CD8-positive, alpha-beta T cell (primary cell): ENCODE measurements at places on chromosomes 7 and 10.

- DNase-seq, result no peak
Measured at GRCh38 chr10:25492040-25492439, 317.2 kb downstream of the GPR158 start.

DNA sequence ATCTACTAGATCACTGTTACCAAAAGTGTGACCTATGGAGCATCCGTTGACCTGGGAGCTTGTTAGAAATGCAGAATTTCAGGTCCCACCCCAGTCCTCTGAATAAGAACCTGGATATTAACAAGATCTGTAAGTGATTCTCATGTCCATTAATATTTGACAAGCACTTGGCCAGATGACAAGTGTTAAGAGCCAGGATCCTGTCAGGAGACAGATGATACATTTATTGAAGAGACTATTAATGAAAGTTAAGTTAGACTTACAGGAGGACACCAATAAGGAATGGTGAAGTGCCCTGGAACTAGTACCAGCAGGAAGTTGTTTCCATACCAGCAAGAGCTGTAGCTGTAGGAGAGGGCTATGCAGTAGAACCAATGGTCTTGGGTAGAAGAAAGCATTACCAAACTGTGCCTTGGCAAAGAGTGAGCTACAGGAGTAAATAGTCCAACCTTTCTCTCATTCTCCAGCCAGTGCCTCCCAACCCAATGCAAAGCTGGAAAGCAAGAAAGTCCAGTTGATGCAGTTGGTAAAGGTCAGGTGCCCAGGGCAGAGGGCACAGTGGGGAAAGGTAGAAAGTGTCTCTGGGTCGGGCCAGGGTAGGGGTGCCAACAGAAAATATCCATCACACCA lies 35.3 kb upstream of the ADD3 start:
- DNase-seq, result no peak

- no peak for DNase-seq
Measured at GRCh38 chr10:76463111-76463510, 1031.7 kb downstream of the LRMDA start.

GRCh38 chr10:102112210-102112817 lies 7.9 kb downstream of the LDB1 start:
- DNase-seq, result no peak

DNA sequence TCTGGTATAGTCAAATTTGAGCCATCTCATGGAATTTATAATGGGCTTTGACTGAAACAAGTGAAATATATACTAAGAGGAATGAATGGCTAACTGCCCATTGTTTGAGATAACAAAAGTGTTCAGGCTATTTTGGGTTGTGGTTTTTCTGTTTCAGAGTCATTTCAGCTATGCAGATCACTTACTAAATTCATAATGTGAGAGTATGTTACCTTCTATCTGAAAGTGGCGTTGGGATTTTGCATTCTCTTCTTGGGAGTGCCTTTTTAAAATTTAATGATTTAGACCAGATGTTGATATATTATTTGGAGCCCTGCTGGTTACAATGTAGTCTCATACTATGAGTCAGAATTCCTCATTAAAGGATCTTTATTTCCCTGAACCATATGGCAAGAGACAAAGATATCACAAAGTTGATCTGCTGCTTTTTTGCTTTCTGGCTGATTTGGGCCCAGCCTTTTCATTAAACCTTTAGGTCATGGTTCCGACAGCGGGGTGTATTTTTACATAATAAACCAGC lies 10.4 kb downstream of the VCL start:
- no peak for DNase-seq

DNA sequence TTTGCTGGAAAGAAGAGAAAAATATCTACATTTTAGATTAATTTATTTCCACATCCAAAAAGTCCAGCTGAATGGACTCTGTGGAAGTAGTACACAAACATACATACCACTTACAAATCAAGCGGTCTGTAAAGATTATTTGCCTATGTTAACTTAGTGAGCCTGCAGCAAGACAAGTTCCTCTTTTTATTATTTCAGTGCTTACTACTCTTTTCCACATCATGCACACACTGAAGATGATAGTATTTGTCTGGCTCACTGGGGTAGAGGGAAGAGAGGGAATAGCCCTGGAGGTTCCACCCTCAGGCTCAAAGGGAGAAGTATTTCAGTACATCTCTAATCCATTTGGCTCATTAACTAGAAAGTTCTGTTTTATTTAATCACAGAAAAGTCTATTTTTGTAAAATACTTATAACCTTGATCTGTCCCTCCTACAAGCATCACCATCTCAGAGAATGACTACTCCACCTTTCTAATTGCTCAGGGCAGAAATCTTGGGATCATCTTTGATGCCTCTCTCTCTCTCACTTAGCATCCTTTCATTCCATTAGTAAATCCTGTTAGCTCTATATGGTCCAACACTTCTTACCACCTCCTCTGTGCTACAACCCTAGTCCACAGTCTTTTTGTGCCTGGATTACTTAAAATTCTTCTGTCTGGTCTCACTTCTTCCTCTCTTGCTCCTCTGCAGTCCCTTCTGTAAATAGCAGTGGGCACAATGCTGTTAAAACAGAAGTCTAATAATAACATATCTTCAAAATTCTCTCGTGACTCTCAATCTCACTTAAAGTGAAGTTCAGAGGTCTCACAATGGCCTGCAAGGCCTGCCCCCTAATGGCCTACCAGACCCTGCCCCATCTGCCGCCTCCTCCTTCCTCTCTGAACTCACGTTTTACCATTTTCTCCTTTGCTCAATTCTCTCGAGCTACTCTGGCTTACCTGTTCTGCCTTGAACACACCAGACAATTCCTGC lies 64.3 kb upstream of the CCDC6 start:
- DNase-seq, result no peak

DNA sequence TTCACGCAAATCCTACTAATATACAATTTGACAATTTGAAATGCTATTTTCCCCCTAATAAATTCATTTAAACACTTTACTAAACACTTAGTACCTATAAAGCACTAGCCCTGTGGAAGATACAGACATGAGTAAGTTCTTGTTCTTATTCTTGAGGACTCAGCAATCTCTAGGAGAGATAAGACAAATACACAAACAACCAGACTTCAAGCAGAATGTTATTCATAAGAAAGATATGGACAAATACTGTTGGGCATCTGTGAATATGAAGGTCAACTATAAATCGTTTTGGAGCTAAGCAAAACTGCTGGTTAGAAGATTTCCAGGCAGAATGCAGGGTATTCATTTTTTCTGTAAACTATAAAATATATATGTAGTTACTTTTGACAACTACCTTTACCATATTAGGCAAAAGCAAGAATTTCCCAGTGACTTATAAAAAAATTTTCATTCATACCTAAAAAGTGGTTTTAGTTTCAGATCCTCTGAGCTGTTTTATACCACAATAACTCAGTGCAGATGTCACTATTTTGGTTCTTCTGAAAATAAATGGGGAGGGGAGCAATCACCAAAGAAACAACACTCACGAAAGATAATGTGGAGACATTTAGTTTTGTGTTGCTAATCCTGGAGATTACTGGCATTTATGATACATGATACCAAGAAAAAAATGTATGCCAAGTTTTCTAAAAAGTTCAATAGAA lies 3.8 kb downstream of the VPS41 start:
- DNase-seq, result no peak

DNA sequence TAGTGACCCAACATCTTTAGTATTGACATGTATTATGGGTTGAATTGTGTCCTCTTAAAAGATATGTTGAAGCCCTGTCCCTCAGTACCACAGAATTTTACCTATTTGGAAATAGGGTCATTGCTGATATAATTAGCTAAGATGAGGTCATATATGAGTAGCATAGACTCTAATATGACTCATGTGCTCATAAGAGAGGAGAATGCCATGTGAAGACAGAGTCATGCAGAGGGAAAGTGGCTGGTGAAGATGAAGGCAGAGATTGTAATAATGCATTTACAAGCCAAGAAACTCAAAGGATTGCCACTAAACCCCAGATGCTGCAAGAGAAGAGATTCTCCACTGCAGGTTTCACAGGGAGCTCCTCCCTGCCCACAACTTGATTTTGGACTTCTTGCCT lies 496.4 kb downstream of the KIF20B start:
- DNase-seq, result no peak

DNA sequence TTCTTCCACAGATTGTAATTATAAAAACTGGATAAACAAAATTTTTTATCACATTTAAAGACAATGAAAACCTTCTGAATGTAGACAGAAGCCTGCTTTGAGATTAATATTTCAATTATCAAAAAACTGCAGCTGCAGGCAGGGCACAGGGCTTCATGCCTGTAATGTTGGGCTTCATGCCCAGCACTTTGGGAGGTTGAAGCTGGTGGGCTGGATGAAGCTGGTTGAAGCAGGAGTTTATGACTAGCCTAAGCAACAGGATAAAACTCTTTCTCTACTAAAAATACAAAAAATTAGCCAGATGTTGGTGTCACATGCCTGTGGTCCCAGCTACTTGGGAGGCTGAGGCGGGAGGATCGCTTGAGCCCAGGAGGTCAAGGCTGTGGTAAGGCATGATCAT lies 41.2 kb downstream of the PDZD8 start:
- DNase-seq, result no peak

- DNase-seq, result peak; percentile 56
Measured at GRCh38 chr10:12448729-12449391, 99.5 kb downstream of the CAMK1D start.

DNA sequence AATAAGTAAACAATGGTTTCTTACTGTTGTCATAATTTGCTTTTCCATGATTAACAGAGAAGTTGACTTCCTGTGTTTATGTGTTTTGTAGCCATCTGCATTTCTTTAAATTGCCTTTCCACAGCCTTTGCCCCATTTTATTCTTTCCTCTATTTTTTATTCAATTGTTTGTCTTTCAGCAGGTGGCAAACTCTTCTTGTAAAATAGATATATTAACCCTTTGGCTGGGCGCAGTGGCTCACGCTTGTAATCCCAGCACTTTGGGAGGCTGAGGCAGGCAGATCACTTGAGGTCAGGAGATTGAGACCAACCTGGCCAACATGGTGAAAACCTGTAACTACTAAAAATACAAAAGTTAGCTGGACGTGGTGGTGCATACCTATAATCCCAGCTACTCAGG lies 50.6 kb upstream of the CAPZA2 start:
- no peak for DNase-seq

DNA sequence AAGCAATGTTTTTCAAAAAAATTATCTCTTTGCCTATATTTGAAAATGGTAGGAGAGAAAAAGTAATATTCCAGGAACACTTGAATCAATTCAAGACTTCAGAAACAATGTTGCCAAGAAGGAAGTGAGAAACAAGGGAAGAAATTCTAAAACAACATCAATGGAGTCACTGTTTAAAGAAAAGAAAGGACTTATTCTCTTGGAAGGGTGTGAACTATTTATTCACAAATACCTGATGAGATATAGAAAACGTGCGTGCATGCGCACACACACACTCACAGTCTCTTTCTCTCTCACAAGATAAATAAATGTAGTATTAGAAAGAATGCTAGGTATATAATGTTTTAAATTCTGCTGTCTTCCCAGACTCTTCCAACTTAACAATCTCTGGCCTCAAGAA lies 117.2 kb upstream of the FAM133B start:
- no peak for DNase-seq

- DNase-seq, result no peak
Measured at GRCh38 chr7:2359610-2360009, 5.0 kb downstream of the EIF3B start.

- DNase-seq, result no peak
Measured at GRCh38 chr10:87511526-87511925, 6.8 kb downstream of the MINPP1 start.

DNA sequence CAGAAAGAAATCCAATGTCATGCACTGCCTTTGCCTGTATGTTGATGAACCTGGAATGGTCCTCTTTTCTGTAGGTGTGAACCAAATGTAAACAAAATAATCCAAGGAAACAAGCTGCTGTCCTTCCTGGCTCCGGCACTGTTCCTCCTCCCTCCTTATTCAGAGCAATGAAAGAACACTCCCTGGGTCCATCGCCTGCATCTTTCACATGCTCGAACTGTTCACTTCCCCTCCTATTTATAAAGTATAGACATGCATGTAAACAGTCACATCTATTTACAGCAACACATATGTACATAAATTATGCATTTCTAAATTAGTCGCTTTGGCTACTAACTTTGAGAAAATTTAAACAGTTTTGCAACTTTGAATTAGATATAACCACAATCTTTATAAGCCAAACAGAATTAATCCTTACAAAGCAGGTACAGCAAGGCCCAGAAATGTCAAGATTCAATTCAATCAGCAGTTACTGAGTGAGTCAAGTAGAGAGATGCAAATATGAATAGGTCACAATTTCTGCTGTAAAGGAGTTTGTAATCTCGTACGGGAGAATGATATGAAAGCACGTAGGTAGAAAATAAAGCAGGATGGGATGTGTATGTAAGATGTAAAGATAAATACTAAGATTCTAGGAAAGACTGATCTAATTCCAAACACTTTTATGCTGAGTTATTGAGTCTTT lies 162.6 kb downstream of the PIP4K2A start:
- no peak for DNase-seq

GRCh38 chr7:116449441-116449840 lies 50.1 kb upstream of the CAV2 start:
- no peak for DNase-seq

GRCh38 chr10:12726971-12727831 lies 274.3 kb downstream of the CCDC3 start:
- DNase-seq, result no peak

- DNase-seq, result peak; percentile 59
Measured at GRCh38 chr10:74058658-74059057, 60.7 kb downstream of the VCL start.

DNA sequence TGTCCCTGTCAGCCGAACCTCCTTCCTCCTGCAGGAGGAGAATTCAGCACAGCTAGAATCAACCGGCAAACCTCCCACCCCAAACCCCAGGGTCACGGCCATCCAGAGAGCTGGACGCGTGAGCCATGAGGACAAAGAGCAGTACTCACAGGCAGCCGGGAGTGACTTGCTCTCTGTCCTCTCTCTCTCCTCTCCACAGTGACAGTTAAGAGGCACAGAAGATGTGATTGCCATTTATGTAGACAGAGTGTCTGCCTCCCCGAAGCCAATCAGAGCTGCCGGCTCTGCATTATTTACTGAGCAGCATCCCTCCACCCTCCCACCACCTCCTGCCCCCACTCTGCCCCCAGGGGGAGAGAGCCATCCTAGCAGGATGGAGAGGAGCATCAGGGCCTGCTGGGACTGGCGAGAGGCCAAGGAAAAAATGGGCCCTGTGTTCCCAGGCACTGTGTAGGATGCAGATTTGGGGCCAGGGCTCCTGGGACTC lies 4.3 kb downstream of the DDC start:
- no peak for DNase-seq

GRCh38 chr7:117424090-117424829 lies 3.0 kb downstream of the ASZ1 start:
- no peak for DNase-seq
